ENCODE measurements at places on chromosomes 2 and 18.

- peak; percentile 98 for DNase-seq
Measured at GRCh38 chr18:34978953-34979608, 62.1 kb upstream of the MAPRE2 start.

- peak; percentile 15 for DNase-seq
Measured at GRCh38 chr2:55152475-55153412, 79.3 kb downstream of the CLHC1 start.

DNA sequence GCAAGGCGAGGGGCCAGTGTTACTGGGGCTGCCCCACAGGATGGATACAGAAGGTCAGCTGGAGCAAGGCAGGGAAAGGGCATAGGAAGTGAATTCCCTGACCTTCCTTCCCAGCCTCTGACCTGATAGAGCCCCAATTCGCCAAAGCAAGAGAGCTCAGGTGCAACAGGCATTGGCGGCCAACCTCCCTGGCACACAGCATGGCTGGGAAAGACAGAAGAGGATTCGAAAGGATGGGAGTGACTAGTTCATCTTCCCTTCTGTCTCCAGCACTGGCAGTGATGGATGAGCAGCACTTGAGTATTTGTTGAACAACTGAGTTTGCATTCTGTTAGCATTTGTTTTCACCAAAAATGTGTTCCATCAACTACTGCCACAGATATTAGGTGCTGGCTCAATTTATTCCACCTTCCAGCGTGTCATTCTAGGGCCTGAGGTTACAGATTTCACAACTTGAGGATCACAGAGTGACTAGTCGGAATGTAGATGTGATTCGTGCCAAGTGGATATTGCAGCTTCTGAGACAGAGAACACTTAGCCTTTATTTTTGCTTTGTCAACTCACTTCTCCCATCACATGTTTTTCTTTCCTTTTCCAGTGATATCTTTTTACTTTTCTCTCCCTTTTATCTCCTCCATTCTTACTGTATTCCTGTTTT is 6.2 kb downstream of the COPS8 start:
- DNase-seq, result no peak

DNA sequence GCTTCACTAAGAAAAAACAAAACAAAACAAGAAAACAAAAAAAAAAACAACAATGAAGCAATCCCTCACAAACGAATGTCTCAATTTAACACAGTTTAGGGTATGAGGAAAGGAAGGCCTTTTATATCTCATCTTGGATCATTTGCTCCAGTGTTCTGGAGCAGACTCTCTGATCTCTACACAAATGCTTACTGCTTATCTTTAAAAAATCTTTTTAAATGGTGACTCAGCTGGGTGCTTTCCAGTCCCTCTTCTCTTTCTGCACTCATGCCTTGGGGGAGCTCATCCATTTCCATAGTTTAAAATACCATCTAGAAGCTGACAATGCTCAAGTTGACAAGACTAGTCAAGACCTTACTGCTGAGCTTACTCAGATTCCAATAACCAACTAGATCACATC is 56.2 kb downstream of the ETAA1 start:
- peak; percentile 61 for DNase-seq

DNA sequence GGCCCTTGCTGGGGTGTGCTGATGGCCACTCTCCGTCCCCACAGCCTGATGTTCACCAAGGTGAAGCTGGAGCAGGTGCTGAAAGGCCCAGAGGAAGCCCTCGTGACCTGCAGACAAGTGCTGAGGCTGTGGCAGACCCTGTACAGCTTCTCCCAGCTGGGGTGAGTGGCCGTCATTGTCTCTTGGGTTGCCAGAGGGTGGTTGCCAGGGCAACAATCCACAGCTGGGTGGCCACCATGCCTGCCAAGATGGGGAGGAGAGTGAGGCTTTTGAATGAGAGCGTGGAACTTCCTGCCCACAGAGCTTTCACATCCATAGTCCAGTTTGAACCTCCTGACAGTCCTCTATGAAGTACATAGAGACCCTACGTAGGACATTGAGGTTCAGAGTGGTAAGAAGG is 108.8 kb downstream of the STPG4 start:
- no peak for DNase-seq

- DNase-seq, result no peak
Measured at GRCh38 chr2:601387-601698, 75.9 kb downstream of the TMEM18 start.

GRCh38 chr2:64643838-64644457 is 9.8 kb downstream of the SERTAD2 start:
- no peak for DNase-seq

DNA sequence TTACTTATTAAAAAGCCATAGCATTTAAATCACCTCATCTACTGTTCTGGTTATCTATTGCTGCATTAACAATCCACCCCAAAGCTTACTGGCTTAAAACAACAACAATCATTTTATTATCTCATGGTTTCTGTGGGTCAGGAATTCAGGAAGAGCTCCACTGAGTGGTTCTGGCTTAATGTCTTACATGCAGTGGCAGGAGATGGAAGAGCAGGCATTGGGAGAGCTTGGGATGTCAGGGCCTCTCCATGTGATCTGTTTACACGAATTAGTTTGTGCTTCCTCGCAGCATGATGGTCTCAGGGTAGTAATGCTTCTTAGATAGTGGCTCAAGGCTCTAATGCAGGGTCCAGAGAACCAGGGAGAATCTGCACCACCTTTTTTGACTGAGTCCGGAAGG is 14.4 kb upstream of the REL start:
- no peak for DNase-seq

- DNase-seq, result no peak
Measured at GRCh38 chr2:220583725-220584124, 956.3 kb downstream of the SLC4A3 start.
